Activated naive CD8-positive, alpha-beta T cell treated with anti-CD3 and anti-CD28 coated beads, Interleukin-2, amount 10 ng/mL, durations not matched to agents 7 days and 5 days (primary cell): ENCODE measurements at places on chromosomes 1 and 21. TPM values are rescaled to one million over a fixed set of nuclear protein-coding genes. Genes with fewer than 3 reads are reported as not detected.

The PCP4 gene
- total RNA-seq = not detected

The RPL11 gene
- 1,289 TPM for total RNA-seq

The U2AF1 gene
- total RNA-seq = 19.2 TPM

The GPR52 gene
- 3.5 TPM for total RNA-seq

The SLC1A7 gene
- not detected for total RNA-seq

The KRTAP13-2 gene
- total RNA-seq = not detected

DNA sequence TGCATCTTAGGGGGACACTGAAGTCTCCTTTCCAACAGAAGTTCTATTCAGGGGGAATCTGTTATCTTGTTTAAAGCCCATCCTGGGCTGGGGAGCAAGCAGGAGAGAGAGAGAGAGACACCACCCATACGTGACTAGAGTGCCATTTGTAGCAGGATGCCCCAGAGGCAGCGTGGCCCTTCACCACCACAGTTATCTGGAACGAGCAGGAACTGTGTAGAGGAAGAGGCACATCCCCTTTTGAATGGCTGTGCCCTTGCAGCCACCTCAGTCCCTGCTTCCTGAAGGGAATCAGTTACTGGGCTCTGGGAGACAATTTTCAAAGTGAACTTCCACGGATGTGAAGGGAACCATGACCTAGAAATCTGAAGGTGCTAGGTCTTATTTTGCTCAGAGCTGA, 19.4 kb upstream of the LAMTOR5 start:
- no peak for DNase-seq
- H3K27ac ChIP-seq = no peak overlapping the region
- H3K4me1 ChIP-seq = peaks cover 9% of the 10 kb centered on the region
- H3K36me3 ChIP-seq = no peaks in the 10 kb centered on the region
- no peak overlapping the region for H3K4me3 ChIP-seq

GRCh38 chr1:227734546-227734855, 601 bp downstream of the JMJD4 start:
- no peaks in the 10 kb centered on the region for H3K36me3 ChIP-seq
- H3K27me3 ChIP-seq = no peaks in the 10 kb centered on the region
- H3K27ac ChIP-seq = peak overlapping the region; percentile 96
- peak overlapping the region; percentile 97 for H3K4me3 ChIP-seq

DNA sequence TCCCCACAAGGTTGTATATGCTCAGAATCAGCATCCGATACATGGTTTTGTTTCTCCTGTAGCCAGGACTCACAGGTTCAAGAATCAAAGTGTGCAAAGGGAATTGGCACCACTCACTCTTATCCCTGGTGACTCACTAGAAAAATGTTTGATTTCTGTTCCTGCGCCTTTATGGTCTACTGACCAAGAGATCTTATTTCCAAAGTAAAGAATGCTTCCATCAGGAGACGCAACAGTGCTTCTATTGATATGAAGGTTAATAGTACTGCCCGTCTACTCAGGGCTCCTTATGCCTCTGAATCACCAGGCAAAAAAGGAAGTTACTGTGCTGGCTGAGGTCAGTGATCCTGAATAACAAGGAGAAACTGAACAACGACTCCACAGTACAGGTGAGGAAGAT, 1392.0 kb upstream of the PRMT6 start:
- no peak overlapping the region for H3K27ac ChIP-seq
- DNase-seq = no peak
- no peaks in the 10 kb centered on the region for H3K36me3 ChIP-seq
- H3K27me3 ChIP-seq = no peaks in the 10 kb centered on the region

DNA sequence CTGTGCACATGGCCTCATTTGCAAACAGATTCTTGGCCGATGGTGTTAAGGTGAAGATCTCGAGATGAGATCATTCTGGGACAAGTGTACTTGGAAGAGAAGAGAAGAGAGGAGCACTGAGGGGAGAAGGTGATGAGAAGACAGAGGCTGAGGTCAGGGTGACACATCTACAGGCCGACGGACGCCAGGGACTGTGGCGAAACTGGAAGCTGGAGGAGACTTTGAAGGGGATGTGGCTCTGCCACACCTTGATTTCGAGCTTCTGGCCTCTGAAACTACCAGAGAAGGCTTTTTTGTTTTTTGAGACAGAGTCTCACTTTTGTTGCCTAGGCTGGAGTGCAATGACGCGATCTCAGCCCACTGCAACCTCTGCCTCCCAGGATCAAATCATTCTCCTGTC, 137.5 kb upstream of the TMEM51 start:
- H3K4me3 ChIP-seq = no peak overlapping the region
- no peak for DNase-seq
- no peaks in the 10 kb centered on the region for H3K27me3 ChIP-seq

DNA sequence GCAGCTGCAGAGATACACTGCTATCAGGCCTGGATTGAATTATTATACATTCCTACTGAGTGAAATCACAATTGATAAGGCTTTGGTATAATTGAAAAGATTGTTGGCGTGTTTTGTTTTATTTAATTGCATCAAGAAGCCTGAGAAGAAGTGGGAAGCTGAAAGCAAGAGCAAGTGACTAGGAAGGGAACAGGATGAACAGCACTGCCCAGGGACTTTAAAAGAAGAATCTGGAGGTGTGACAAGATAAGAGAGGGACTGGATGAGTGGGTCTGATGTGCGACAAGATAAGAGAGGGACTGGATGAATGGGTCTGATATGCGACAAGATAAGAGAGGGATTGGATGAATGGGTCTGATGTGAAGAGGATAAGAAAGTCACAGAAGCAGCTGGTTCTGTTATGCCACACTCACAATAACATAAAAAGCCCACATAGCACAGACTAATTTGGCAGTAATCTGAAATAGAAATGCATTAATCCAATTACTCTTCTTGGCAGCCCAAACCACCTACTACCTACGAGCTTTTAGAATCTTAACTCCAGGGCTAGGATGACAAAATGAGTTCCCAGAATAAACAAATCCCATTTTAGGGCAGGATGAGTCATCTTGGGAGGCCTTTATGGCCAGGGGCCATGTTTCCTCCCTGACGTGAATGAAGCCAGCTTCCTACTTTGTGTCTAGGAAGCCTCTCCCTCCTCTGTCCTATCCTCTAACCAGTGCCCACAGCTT, 129.7 kb downstream of the DUSP10 start:
- H3K27me3 ChIP-seq = peaks cover 4% of the 10 kb centered on the region
- no peak overlapping the region for H3K27ac ChIP-seq
- H3K36me3 ChIP-seq = no peaks in the 10 kb centered on the region
- H3K4me3 ChIP-seq = no peak overlapping the region
- no peak for DNase-seq

- DNase-seq = no peak
- no peak overlapping the region for H3K27ac ChIP-seq
- H3K4me1 ChIP-seq = no peaks in the 10 kb centered on the region
- H3K27me3 ChIP-seq = peaks cover 9% of the 10 kb centered on the region
Measured at GRCh38 chr1:14128096-14128495, 428.1 kb downstream of the PRDM2 start.

- H3K27ac ChIP-seq = no peak overlapping the region
- H3K4me3 ChIP-seq = peak overlapping the region; percentile 11
- H3K4me1 ChIP-seq = peaks cover 10% of the 10 kb centered on the region
- H3K27me3 ChIP-seq = no peaks in the 10 kb centered on the region
- no peak for DNase-seq
- H3K36me3 ChIP-seq = peaks cover 34% of the 10 kb centered on the region
Measured at GRCh38 chr1:246329900-246330299, 177.2 kb downstream of the SMYD3 start.

GRCh38 chr1:107920999-107921398, 44.0 kb downstream of the VAV3 start:
- no peak overlapping the region for H3K4me3 ChIP-seq
- H3K4me1 ChIP-seq = peaks cover 17% of the 10 kb centered on the region
- peaks cover 12% of the 10 kb centered on the region for H3K36me3 ChIP-seq
- DNase-seq = no peak

- H3K27ac ChIP-seq = no peak overlapping the region
- H3K4me1 ChIP-seq = no peaks in the 10 kb centered on the region
- H3K4me3 ChIP-seq = no peak overlapping the region
- H3K27me3 ChIP-seq = no peaks in the 10 kb centered on the region
- DNase-seq = no peak
Measured at GRCh38 chr1:45266151-45266801, 59.9 kb upstream of the ZSWIM5 start.

DNA sequence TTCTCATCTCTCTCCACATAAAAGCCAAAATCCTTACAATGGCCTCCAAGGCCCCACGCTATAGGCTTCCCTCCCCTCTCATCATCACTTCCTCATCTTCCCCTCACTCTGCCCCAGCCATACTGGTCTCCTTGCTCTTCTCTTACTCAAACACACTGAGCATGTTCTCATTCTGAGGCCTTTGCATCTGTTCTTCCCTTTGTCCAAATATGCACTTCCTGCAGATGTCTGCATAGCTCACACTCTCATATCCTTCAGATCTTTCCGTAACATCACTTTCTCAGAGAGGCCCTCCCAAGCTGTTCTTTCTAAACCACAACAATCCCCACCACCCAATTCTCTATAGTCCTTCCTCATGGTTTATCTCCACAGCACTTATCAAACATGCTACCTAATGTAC, 284.1 kb downstream of the HHIPL2 start:
- no peaks in the 10 kb centered on the region for H3K27me3 ChIP-seq
- no peak for DNase-seq
- no peak overlapping the region for H3K27ac ChIP-seq
- no peaks in the 10 kb centered on the region for H3K36me3 ChIP-seq
- no peaks in the 10 kb centered on the region for H3K4me1 ChIP-seq
